ENCODE measurements at places on chromosomes 1 and 21.

- DNase-seq = no peak
Observed at GRCh38 chr1:248858096-248858890, 592 bp downstream of the ZNF692 start.

DNA sequence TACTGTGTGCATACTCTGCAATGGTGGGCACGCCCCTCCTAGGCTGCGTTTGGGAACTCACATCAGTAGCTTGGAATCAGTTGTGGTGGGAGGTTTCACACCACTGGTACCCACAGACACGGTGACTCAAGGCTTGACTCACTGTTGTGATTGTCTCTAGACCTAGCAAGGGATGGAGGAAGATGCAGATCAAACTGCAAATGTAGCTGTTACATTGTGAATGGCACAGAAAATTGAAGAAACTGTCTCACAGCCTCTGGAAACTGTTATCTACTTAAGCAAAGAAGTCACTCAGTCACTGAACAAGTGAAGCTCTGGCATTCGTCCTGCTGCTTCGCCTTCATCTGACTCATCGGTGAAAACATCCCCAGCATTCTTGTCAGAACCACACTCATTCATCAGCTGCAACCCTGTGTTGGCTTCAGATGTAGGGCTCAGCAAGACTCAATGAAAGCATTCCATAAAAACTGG is 59.5 kb downstream of the POFUT2 start:
- DNase-seq = no peak

DNA sequence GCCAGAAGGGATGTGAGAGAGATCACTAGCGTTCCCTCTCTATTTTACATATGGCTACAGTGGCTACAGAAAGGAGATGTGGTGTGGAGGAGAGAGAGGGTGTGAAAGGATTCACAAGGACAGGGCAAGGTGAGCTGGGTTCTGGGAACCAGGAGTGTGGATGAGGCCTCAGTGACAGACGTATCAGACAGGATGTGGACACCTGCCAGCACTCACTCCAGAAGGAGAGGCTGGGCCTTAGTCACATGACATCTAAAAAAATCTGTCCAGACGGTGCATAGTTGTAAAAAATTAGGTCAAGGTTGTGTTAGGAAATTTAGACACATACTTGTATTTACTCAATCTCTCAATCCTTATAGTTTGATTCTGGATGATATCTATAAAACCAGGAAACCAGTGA is 10.6 kb downstream of the TRIM67 start:
- DNase-seq = no peak

DNA sequence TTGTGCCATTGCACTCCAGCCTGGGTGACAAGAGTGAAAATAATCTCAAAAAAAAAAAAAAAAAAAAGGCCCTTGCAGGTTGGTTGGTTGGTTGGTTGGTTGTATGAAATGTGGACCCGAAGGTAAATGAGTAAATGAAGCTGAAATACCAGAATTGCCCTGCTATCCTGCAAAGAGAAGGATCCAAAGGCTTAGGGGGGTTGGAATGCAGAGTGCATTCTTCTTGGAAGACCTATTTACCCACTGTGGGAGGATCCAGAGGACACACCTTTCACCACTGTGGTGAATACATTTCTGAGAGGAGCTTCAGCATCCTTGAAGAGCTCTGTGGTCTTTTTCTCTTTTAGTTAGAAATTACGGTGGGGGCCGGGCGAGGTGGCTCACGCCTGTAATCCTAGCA is 28.7 kb upstream of the EIF4G3 start:
- DNase-seq = no peak

- no peak for DNase-seq
Observed at GRCh38 chr1:15513919-15514318, 10.1 kb downstream of the CASP9 start.

DNA sequence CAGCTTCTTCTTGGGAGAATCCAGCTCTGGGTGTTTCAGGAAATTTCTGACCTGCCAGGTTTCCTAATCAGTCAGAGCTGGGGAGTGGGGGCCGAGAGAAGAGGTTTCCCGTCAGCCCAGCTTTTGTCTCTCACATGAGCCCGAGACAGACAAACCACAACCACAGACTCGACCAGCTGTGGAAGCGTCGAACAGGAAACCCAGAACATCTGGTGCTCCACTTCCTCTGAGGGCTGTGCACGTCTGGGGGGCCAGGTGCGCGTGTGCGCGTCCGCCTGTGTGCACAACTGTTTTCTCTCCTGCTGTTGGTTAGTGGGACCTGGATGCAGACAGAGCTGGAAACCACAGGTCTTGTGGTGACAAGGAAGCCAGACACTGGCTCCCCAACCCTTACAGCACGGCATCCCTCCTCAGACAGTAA is 113.0 kb upstream of the SLC25A33 start:
- DNase-seq = no peak

DNA sequence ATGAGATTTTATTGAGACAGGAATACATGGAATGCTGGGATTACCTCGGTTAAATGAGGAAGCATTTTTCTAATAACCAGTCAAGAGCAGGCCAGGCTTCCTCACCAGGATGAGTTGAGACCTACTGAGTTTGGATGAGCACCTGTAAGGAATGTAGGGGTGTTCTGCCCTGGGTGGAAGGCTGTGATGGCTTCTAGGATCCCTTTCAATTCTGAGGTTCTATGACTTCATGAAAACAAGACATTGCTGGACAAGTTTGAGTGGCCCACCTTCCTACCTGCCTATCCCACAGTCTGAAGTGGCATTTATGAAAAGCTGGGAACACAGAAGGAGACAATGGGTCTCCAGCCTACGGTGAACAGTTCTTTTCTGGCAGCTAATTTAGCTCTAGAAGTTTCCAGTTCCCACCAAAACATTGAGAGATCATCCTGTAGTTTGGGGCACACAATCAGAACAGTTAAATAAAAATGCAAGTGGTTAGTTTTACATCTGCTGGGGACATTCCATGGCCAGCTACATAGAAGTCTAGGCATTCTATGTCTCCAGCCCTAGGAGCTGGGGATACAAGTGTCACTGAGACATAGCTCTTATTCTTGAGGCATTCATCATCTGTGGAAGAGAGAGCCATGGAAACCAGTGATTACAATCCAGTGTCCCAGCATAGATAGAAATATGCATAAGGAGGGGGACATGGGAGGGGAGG is 51.3 kb upstream of the TSPAN2 start:
- DNase-seq = no peak

DNA sequence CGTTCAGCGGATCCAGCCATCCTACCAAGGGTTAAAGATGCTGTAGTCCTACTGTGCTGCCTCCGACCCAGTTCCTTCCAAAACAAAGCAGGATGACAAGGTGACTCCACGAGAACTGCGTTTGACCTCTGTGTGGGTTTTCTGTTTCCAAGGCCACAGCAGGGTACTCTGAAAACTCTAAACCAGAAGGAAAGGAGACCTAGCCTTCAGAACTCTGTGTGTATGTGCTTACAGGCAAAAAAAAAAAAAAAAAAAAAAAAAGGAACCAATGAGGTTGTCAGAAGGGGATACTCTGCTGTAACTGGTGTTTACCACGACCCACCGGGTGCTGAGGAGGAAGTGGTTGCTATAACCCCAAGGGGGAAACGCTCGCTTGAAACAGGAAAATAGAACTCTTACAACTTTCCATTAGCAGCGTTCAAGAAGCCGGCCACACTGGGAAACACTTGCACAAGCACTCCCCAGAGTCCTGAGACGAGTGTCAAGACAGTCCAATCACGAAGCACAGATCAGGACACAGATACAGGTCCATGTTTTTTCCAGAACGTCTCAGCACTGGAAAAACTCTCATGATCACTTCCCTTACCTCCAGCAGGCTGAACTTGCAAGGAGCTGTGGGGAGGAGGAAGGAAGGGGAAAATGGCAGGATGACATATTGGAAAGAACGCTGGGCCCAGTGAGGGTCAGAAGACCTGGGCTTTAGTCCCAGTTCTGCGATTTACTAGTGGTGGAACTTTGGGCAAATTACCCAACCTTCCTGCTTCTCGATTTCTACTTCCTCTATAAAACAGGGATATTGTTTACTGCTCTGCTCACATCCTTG is 64.0 kb downstream of the ITPKB start:
- DNase-seq = no peak

- no peak for DNase-seq
Observed at GRCh38 chr1:219476716-219477115, 136.2 kb downstream of the ZC3H11B start.

DNA sequence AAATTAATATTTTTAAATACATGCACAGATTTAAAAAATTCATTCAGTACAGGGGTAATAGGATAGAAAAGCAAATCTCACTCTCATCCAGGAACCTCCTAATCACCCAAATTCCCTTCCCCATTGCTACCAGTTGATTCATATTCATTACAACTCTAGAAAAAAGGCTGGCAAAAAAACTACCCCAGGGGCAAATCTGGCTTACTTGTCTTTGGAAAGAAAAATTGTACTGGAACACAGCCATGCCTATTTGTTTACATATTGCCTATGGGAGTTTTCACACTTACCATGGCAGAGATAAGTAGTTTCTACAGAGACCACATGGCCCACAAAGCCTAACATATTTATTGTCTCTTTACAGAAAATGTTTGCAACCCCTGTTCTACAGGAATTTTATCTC is 8.9 kb upstream of the RBM34 start:
- DNase-seq = no peak

DNA sequence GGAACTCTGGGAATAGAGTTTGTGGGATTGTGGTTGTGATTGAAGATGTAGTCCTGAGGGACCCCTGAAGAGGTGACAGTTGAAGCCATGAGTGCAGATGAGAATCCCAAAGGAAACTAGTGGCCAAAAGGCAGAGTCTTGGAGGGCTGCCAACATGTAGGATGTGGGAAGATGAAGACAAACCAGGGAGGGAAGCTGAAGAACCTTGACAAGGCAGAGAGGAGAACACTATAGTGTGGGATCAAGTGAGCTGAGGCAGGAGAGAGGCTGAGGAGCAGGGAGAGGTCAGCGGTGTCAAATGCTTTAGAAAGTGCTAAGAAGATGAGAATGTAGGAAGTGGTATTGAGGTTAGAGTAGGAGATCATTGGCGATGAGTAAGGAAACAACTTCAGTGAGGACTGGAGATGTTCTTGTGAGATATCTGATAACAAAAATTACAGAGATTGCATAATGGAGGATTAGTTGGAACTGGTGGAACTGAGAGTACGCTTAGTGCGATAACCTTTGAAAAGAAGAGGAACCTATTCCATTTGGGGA is 88.5 kb upstream of the VCAM1 start:
- DNase-seq = no peak

GRCh38 chr21:22374218-22374969 is 1376.2 kb downstream of the NCAM2 start:
- DNase-seq = no peak

DNA sequence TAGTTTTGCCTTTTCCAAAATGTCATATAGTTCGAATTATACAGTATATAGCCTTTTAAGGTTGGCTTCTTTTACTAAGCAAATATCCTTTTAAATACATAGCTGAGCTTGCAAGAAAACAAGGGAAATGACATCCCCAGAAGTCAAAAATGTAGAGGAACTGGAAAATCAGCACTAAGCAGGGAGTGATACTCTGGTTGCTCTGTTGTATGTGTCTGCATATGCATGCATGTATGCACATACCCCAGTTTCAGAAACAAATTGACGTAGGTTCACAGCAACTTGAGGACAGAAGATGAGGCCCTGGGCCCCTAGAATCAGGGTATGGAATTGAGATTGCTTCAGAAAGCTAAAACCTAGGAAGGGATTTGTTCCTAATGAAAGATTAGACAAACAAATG is 75.1 kb upstream of the GNG4 start:
- DNase-seq = no peak

DNA sequence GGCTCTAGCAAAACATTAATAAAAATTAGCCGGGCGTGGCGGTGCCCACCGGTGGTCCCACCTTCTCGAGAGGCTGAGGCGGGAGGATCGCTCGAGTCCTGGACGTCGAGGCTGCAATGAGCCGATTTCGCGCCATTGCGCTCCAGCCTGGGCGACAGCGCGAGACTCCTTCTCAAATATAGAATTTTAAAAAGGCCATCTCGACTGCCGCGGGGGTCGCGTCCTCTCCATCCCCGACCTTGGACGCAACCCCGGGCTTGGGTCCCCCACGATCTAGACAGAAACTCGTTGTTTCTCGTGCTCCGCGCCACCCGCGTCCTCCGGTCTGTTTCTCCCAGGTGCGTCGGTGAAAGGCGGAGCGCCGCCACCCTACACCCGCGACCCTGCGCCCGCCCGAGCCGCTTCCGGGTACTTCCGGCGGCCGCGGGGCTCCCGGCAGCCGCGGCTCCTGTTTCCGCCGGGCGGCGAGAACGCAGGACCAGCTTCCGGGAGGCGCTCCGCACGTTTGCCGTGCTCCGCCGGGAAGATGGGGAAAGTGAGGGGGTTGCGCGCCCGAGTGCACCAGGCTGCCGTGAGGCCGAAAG is at the start of gene SLX9:
Gene SLX9 (plus strand): TSS at position 498 of the 584 bp plus-strand sequence. CDS start 29 bp downstream, at position 527.
- DNase-seq = no peak

DNA sequence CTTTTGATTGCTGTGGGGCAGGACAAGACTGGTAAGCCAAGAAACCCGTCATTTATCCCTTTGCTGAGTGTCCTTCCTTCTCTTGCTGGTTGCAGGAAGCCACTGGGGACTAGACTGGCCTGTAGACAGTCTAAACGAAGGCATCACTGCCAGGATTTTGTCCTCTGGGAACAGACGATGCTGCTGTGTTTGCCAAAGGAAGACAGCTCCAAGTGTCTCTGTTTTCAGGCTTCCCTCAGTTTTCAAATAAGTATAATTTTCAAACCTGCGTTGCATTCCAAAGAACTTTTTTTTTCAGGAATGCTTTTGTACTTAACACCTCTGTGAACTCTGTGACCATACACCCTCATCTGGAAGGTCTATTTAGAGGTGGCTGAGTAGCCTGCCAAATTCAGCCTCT is 269.4 kb downstream of the HLX start:
- no peak for DNase-seq

DNA sequence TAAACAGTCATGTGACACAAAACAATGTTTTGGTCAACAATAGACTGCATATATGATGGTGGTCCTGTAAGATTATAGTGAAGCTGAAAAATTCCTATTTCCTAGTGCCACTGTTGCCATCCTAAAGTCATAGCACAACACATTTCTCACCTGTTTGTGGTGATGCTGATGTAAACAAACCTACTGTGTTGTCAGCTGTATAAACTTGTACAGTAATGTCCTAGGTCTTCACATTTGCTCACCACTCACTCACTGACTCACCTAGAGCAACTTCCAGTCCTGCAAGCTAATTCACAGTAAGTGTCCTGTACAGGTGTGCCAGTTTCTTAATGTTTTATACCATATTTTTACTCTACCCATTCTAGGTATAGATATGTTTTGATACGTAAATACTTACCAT is 326.1 kb upstream of the USP24 start:
- no peak for DNase-seq

- no peak for DNase-seq
Observed at GRCh38 chr1:161740921-161741320, 8.7 kb upstream of the DUSP12 start.

GRCh38 chr1:43719063-43719462 is 11.7 kb downstream of the ST3GAL3 start:
- no peak for DNase-seq

DNA sequence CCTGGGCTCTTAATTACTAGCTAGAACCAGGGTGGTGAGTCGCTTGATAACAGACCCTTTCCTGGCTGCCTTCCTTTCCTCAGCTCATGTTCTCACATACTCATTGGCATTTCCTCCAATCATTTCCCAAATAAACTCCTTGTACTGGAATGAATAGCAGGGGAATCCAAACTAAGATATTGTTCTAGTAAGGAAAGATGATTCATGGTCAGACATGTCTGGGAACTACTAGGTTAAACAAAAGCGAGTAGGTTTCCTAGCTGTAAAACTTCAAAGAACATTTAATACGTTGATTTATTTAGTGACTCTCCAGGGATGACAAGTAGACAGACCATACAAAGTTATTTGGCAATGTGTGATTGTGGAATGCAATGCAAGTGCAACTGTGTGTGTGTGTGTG is 121.2 kb upstream of the KCNJ6 start:
- DNase-seq = no peak

- no peak for DNase-seq
Observed at GRCh38 chr1:200311256-200311655, 98.6 kb downstream of the ZNF281 start.

All from iPS DF 6.9 (cell line).